ENCODE measurements at places on chromosomes 16 and 17.
A peak's percentile ranks its signal among the peaks of the same experiment; 100 is the strongest.

DNA sequence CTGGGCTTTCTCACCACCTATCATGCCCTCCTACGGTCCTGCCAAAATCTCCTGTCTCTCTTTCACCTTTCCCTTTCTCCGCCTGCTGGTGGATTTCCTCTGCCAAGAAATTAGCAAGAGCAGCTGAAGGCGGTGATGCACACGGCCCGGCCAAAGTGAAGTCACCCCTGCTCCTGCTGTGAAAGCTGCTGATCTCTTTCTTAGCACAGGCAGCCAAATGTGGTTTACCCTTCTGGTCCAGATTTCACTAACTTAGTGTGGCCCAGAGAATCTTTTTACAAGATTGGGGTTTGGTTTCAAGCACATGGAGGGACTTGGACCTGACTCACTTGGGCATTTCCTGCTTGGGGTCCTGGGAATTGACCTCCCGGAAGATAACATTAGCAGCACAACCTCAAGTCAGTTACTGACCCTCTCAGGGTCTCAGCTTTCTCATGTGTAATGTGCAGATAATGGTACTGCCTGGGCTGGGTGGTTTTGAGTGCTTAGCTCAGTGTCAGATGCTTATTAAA is 155.7 kb downstream of the SOCS1 start:
- no peak for DNase-seq

- no peak for DNase-seq
These were observed 32.1 kb downstream of the MYH3 start for GRCh38 chr17:10624969-10625368.

DNA sequence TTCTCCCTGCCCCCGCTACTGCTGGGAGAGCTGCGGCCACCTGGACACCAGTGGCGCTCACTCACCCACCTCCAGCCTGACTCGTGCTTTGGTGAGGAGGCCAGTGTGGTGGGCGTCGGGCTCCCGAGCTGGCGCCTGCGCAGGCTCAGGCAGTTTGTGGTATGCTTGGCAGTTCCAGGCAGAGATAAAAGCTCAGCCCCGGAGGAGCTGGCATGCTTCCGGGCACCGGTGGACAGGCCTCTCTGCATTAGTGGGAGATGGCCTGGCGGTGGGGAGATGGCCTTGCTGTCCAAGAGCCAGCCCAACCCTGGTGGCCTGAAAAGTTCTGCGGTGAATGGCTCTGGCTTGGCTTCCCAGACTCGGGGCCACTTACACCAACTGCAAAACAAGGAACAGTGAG is 4.1 kb downstream of the ADGRG1 start:
- no peak for DNase-seq

- peak; percentile 58 for DNase-seq
These were observed 1.4 kb downstream of the TLCD1 start for GRCh38 chr17:28724500-28725165.

DNA sequence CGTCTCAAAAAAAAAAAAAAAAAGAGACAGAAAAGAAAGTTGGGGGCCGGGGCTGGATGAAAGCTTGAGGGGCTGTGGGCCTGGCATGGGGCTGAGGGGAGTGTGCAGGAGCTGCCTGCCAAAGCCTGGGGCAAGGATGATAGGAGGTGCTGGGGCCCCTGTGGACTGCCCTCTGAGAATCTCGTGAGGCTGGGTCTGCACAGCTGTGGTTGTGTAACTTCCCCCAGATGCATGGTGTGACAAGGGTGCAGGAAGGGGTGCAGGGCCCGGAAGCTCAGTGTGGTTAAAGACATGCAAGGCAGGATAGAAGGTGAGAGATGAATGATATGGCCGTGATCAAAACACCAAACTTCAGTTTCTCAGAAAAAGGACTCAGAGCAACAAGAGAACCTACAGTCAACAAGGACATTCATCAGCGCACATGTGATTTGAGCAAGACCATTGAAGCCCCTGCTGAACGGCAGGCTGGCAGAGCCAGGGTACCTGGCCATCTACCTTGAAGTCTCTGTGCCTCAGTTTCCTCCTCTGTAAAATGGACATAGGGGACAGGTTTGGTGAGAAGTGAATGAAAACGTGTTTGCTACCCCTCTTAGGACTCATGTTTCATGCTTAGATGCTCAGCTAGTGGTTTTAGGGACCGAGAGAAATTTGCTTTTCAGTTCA is 9.6 kb downstream of the IL32 start:
- peak; percentile 72 for DNase-seq

DNA sequence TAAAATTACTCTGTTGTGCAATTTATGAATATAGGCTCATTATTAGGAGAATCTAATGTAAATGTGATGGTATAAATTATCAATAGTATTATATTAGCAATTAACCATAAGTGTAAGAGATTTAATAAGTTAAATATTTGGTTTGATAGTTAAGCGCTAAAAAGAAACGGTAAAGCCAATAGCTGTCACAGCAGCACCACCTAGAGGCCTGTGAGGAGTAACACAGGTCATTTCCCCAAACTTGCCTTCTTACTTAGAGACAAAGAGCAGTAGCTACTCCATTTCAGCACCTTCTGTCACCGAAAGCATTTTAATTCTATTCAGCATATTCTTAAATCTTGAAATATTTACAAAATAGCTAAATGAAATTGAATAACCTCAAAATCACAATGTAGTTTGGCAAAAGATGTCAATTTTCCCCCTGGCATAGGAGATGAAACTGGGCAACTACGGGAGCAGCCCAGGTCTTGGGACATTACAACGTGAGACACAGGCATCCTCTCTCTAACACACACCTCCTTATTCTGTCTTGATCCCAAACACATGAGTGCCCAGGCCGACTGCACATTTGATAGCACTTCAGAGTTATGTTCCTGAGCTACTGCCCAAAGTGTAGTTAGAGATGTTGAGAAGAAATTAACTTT is 14.3 kb upstream of the DYNLRB2 start:
- peak; percentile 72 for DNase-seq

GRCh38 chr16:660132-660458 is 7.8 kb upstream of the RHOT2 start:
- no peak for DNase-seq

- no peak for DNase-seq
These were observed 36.9 kb downstream of the SNTB2 start for GRCh38 chr16:69223882-69224281.

- DNase-seq, result no peak
These were observed 16.1 kb downstream of the MRM3 start for GRCh38 chr17:798246-798645.

DNA sequence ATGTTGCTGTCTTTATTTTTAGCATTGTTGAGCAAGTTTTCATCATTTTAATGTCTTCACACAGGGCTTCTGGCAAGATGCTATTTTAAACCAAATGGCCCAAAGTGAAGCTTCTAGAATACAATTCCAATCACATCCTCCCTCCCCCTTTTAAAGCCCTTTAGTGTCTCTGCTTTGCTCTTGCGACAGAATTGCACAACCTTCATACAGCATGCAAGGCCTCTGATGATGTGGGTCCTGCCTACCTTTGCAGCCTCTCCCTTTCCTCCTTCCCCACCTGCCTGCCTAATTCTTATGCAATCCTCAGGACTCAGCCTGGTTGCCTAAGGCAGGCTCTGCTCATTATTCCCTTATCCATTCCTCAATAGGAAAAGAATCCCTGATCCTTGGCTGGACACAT is 381.7 kb downstream of the SLC39A11 start:
- no peak for DNase-seq

GRCh38 chr16:2874912-2875362 is 8.1 kb upstream of the FLYWCH2 start:
- DNase-seq, result peak; percentile 35

- DNase-seq, result no peak
These were observed 530.1 kb downstream of the KCNJ2 start for GRCh38 chr17:70699408-70699807.

GRCh38 chr17:32303781-32304288 is 38.1 kb downstream of the C17orf75 start:
- no peak for DNase-seq

DNA sequence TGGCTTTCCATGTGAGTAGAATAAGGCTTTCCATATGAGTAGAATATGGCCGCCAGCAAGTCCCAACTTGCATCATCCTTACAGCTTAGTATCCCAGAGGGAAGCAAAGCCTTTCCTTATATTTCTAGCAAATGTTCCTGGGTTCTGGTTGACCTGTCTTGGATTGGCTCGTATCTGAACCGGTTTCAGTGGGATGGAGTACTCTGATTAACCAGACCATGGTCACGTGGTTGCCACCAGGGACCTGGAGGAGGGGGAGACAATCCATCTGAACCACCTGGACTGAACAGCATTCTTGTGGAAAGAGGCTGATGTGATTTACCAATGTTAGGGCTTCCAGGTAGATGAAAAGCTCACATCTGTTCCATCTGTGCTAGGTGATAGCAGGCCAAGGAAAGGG is 89.0 kb downstream of the SHISA6 start:
- DNase-seq, result no peak

DNA sequence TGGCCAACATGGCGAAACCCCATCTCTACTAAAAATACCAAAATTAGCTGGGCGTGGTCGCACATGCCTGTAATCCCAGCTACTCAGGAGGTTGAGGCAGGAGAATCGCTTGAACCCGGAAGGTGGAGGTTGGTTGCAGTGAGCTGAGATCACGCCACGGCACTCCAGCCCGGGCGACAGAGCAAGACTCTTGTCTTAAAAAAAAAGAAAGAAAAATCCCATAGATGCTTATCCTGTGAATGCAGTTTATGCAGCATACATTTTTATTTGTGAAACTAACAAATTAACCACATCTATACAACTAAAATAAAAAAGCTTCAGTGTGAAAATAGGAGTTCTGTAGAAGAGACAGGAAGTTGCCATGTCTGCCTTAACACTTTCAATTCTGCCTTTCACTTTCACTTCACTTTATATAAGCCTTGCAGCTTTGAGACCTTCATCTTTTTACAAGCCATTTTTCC is 7.1 kb downstream of the IGSF6 start:
- DNase-seq, result no peak

GRCh38 chr16:52721331-52721730 is 174.4 kb upstream of the TOX3 start:
- DNase-seq, result no peak

DNA sequence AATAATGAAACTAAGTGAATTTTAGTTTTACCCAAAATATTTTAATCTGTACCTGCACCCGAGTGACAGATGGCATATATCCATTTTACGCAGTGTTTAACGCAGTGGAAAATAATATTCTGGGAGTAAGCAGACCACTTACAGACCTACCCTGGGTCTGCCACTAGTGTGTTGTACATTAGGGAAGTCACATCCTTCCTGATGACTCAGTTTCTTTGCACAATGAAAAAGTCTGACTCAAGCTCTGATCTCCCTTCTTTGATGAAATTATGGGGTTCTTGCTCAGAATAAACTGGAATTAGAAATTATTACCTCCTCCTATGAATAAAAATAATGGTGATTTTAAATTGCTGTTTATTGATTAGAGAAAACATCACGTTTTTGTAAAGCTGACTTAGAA is 123.2 kb upstream of the AXIN2 start:
- DNase-seq, result no peak

GRCh38 chr16:87843678-87844105 is 25.6 kb downstream of the SLC7A5 start:
- no peak for DNase-seq

DNA sequence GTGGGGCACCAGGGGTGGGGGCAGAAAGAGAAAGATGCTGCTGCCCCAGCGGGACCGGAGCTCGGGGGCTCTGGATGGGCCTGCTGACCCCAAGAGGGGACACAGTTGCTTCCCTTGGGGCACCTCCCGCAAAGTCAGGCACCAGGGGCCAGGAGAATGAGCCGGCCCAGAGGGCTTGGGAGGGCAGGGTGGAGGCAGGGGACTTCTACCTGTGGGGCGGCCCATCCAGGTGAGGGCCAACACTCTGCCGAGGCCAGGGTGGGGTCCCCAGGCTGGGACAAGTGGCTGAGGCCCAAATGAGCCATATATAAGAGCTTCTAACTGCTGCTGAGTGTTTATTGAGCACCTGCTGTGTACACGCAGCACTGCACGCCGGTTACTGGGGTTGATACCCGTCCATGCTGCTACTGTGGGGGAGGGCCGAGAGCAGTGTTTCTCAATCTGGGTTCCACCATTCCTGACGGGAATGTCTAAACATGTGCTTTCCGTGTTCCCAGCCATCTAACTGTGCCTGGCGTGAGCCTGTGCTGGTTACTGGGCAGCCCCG is 211.7 kb upstream of the GSE1 start:
- no peak for DNase-seq

DNA sequence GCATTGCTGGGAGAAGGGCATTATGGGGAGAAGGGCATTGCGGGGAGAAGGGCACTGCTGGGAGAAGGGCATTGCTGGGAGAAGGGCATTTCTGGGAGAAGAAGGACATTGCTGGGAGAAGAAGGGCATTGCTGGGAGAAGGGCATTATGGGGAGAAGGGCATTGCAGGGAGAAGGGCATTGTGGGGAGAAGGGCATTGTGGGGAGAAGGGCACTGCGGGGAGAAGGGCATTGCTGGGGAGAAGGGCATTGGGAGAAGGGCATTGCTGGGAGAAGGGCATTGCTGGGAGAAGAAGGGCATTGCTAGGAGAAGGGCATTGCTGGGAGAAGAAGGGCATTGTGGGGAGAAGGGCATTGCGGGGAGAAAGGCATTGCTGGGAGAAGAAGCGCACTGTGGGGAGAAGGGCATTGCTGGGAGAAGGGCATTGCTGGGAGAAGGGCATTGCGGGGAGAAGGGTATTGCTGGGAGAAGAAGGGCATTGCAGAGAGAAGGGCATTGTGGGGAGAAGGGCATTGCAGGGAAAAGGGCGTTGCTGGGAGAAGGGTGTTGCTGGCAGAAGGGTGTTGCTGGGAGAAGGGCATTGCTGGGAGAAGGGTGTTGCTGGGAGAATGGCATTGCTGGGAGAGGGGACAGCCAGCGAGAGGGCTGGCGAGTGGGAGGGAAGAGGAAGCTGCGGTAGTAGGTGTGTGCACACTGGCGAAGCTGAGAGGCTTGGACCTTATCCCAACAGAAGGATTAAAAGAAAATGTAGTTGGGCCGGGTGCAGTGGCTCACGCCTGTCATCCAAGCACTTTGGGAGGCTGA is 4.6 kb upstream of the PYDC1 start:
- DNase-seq, result no peak

DNA sequence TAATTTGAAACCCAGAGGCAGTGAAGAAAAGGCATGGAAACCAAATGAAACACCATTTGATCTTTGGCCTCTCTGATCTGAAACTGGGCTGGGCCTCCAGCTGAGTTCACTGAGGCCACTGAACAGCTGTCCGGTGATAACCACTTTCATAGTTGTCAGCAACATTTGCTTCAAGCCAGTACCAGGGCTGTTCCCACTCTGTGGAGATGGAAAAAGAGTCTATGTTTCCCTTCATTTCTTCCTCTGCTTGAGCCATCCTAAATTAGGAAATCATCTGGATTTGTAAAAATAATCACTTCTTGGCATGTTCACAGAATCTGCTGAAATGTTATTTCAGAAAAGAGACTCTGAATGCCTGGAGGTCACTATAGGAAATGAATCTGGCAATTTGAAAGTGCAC is 119.3 kb downstream of the STX8 start:
- no peak for DNase-seq
